ENCODE measurements at places on chromosomes 4 and X.
A peak's percentile ranks its signal among the peaks of the same experiment; 100 is the strongest.

DNA sequence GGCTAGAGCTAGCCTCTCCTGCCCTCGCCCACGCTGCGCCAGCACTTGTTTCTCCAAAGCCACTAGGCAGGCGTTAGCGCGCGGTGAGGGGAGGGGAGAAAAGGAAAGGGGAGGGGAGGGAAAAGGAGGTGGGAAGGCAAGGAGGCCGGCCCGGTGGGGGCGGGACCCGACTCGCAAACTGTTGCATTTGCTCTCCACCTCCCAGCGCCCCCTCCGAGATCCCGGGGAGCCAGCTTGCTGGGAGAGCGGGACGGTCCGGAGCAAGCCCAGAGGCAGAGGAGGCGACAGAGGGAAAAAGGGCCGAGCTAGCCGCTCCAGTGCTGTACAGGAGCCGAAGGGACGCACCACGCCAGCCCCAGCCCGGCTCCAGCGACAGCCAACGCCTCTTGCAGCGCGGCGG lies at the start of gene AR:
TSS of gene AR (plus strand) at position 204 of the 400 bp plus-strand sequence. CDS start 1,126 bp downstream, outside the sequence.
- DNase-seq = peak; percentile 39

DNA sequence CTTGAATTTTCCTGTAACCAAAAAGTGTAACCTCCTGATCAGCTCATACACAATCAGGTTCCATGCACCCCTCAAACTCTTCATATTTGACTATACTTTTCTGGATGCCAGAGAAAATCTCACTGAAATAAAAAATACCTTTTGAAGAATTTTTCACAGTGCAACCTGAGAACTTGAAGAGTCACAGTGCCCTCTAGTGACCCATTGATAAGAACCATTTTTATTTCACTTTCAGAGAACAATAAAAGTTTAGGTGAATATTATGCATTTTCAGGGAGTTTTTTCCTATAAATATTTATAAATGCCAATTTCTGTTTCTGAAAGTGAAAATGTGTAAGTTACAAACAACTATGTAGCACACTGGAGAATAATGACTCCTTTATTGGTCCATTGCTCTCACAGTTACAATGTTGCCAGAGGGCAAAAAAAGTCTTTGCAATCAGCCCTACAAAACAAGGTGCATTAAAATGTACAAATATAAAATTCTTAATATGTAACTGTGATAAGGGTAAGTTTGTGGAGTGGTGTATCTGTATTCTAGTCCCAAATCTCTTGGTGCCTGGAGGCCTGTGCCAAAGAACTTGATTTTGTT lies 153.6 kb upstream of the INTU start:
- DNase-seq = peak; percentile 2

- DNase-seq = no peak
Measured at GRCh38 chrX:140524556-140524955, 19.7 kb upstream of the SOX3 start.

DNA sequence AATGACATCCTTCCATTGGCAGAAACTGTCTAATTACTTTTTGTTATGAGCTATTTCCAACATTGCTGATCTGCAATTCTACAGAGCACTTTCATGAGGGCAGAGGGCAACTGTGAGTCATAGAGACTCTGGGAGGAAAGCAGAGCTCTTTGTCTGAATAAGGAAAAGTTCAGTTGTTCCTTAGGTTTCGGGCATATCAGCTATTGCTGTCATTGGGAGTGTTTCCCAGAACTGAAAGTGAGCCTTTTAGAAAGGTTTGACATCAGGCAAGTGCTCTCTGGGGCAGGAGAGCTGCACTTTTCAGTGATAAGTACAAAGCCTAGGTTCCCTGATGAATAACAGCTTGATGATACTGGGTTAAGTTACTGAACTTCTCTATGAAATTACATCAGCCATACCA lies 119.2 kb upstream of the EDNRA start:
- no peak for DNase-seq

DNA sequence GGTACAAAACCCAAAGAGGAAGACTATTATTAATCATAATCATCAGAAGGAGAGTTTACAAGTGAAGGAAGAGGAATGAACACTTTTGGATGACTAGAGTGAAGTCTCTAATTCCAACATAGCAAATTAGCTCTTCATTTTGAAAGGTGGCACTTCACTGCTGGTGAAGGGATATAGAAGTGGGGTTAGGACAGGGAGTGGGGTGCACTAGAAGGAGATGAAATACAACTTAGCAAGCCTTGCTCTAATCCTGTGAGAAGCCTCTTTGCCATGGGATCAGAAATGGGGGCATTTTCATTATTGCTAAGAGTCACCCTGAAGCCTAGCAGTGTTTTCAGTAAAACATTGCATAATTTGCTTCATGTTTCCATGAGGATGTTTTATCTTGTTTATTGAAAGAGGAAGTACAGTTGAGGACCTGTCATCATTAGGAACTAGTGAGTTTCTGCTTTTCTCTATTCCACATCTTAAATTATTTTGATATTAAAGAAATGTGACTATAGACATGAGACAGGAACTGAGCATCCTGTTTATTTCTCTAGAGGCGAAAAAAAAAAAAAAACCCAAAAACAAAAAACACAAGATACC lies 9.3 kb upstream of the GRPR start:
- no peak for DNase-seq

DNA sequence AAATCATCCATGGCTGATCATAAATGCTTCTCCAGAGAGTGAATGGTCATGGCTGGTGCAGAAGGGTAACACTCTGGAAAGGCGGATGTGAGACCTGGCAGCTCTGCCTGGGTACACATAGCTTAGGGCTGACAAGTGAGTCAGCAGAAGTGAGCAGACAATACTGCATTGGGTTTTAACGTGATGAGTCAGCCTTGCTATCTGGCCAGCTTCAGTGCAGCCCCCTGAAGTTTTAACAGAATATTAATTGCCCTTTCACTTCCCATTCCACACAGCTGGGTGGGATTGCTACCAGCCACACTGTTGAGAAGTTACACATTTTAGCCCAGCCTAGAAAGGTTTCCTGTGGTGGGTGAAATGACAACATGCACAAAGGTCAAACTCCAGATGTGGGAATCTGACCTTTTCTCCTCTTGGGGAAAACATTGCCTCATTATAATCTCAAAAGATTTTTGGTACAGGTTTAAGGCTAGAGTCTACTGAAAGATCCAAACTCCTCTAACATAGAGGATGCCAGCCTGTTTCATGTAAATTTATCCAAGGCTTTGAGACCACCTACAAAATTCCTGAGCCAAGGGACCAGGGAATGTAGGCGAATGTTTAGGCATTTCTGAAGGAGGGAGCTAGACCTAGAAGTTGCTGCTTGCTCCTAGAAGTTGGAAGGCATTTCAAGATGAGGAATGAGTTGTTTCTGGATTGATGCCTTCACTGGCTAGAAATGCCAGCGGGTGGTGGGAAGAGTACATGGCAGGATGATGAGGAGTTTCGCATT lies 230.3 kb upstream of the PGRMC2 start:
- peak; percentile 1 for DNase-seq

DNA sequence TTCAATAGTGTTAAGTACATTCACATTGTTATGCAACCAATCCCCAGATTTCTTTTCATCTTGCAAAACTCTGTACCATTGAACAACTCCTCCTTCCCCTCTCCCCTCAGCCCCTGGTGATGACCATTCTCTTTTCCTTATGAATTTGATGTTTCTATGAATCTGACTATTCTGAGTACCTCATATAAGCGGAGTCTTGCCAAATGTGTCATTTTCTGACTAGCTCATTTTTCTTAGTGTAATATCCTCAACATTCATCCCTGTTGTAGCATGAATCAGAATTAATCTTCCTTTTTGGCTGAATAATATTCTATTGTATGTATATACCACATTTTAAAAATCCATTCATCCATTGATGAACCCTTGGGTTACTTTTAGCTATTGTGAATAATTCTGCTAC lies 34.0 kb downstream of the SMIM20 start:
- DNase-seq = no peak

GRCh38 chr4:152100379-152101201 lies 339.8 kb upstream of the GATB start:
- peak; percentile 28 for DNase-seq

- no peak for DNase-seq
Measured at GRCh38 chr4:158443731-158444130, 78.0 kb upstream of the RXFP1 start.

GRCh38 chr4:88646528-88647280 lies 50.9 kb downstream of the NAP1L5 start:
- no peak for DNase-seq

DNA sequence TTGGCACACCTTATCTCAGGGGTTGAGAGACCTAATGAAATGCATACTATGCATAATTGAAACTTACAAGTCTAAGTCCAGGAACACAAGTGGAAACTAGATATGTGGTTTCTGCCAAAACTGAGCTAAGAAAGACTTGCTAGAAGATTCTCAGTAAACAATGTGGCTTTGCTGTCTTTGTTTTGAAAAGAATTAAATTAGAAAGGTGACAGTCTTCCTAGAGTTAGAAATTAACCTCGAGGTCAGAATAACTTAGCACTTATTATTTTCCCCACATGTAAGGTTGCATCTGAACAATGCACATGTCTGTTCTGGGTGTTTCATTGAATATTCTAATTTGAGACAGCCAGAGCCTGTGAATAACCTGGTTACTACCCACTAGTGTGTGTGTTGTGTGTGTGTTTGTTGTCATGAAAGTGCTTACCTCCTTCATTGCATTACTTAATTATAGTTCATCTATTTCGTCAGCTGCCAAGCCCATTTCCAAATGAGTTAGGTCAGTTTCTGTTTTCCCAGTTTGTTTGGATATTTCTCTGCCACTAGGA lies 1.5 kb downstream of the EREG start:
- no peak for DNase-seq

GRCh38 chrX:133546441-133546840 lies 131.2 kb upstream of the GPC4 start:
- DNase-seq = no peak

GRCh38 chr4:140342620-140343019 lies 30.8 kb upstream of the SCOC start:
- DNase-seq = no peak

DNA sequence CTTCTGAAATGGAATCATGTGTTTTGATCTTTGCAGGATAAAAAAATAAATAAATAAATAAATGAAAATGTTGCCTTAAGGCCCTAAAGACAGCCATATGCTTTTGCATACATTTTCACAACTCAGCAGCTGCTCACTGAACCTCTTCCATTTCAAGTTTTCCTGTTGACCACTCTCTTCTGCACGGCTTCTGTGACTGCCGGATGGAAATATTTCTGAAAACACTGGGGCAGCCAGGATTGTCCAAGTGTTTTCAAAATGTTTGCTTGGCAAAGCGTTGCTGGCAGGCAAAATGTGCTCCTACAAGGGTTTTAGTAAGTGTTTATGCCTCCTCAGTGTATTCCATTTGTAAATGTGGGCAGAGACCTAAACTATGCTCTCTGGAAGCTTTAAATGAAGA lies 208.1 kb upstream of the IL1RAPL1 start:
- peak; percentile 35 for DNase-seq

GRCh38 chr4:7824218-7824617 lies 115.4 kb downstream of the AFAP1 start:
- DNase-seq = no peak

GRCh38 chr4:183960046-183960420 lies 54.9 kb downstream of the STOX2 start:
- peak; percentile 95 for DNase-seq

GRCh38 chr4:151850791-151851213 lies 90.0 kb upstream of the GATB start:
- DNase-seq = no peak

GRCh38 chr4:155679343-155679742 lies 12.7 kb downstream of the GUCY1A1 start:
- no peak for DNase-seq

DNA sequence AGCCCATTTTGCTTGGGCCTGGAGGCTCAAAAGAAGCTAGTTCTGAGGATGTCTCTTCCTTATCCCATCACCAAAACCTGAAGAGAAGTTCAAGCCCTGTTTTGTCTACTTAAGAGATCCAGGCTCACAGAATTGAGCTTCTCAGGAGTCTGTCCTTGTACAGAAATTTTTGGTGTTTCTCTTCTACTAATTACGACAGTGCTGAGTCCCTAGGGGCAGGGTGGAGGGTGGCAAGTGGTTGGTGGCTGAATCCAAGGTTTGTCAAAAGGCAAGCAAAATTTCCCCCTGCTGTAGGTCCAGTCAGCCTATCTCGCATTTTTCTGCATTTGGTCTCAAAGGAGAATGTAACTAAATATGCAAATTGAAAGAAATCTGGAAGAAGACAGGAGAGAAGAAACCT lies 377.9 kb downstream of the SMARCA1 start:
- DNase-seq = no peak

GRCh38 chrX:23766650-23767551 lies 16.1 kb upstream of the SAT1 start:
- DNase-seq = no peak

- DNase-seq = no peak
Measured at GRCh38 chr4:125266901-125267604, 47.7 kb upstream of the FAT4 start.

DNA sequence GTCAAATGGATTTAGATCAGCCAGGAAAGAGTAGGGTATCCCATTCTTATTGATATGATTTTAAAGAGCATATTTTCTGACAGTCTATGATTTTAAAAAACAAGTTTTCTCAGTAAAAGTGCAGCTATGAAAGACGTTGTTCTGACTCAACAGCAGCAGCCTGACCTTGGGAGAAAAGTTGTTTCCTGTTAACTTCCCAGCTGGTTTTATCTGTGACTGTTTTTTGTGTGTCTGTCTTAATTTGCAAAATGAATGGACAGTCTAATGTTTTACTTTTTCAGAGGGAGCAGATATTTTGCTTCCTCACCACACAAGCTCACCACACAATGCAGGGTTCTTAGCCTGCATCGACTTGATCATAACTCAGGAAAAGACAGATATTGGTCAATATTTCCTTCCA lies 764 bp upstream of the MTHFD2L start:
- DNase-seq = no peak

DNA sequence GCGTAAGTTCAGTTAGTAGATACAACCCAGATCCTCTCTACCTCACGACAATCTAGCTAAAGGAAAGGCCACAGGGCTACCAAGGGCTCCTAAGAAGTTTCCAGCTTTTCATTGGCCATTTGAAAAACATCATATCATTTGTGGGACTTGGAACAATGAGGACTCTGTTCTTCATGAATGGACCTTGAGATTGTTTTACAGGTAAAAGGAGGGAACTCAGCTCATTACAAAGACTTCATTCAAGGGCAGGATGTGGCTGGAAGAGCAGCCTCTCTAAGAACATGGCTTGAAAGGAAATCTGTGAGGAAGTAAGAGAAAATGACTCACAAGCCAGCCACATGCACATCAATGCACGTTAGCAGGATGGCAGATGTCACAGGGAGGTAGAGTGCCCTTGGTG lies 105.9 kb upstream of the SLC7A11 start:
- DNase-seq = no peak
